Pons (tissue), 1 donor: ENCODE measurements at places on chromosomes 16 and 17.

GRCh38 chr16:1276580-1276878 lies 20.7 kb downstream of the TPSD1 start:
- DNase-seq, result no peak

DNA sequence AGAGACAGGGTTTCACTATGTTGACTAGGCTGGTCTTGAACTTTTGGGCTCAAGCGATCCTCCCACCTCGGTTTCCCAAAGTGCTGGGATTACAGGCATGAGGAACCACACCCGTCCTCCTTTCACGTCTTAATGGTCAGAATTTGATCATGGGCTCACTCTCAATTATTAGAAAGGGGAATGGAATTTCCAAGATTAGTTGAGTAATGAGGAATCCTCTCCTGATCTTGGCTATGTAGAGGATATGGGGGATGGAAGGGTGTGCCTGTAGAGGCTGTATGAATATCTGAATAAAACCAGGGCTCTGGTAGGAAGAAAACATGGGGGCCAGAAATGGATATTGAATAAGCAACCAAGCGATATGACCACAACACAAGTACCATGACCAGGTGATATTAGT lies 25.9 kb upstream of the SMURF2 start:
- no peak for DNase-seq

- peak; percentile 46 for DNase-seq
Measured at GRCh38 chr17:50269477-50270434, 4.5 kb upstream of the TMEM92 start.

DNA sequence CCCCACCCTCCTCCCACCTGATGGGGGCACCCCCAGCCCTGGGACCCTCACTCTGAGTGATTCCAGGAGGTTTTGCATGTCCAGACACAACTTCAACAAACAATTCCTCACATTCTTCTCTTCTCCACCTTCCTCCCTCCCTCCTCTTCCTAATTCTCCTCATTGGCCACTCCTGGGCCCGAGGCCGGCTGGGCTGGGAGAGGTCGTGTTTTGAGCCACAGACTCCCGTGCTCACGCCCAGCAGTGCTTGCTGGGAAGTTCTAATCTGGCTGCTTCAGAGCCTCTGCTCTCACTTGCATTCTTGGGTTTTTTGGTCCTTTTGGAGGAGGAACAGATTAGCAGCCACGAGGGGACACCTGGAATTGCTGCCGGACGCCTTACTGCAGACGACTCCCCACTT lies 157.0 kb downstream of the NTN1 start:
- no peak for DNase-seq

DNA sequence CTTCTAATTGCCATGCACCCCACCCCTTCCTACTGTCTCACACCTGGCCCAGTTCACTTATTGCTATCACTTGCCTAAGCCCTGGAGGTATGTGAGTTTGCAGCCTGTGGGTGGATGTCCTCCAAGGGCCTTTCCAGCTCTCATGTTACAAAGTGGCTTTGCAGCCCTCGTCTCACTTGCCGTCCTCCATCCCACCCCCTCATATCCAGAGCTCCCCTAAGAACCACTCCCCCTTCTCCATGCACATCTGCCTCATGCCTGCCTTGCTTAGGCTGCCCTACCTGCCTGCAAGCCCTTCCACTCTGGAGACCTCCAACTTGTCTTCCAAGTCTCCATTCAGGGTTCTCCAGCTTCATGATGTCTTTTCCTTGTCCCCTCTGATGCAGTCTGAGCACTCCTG lies 119.4 kb upstream of the NLRP1 start:
- DNase-seq, result no peak

DNA sequence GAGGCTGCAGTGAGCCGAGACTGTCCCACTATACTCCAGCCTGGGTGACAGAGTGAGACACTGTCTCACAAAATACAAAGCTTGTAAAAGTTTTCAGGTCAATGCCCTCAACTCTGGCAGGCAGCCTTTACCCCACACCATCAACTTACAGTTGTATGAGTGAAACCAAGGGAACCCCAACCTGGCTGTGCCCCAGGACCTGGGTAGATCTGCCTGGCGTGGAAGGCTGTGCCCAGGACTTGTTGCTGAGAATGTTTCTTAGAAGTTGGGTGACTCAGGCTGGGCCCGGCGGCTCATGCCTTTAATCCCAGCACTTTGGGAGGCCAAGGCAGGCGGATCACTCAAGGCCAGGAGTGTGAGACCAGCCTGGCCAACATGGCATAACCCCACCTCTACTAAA lies 7.8 kb downstream of the CES3 start:
- DNase-seq, result no peak

GRCh38 chr16:86281421-86281820 lies 228.9 kb upstream of the FOXF1 start:
- no peak for DNase-seq

- DNase-seq, result no peak
Measured at GRCh38 chr16:89103156-89103555, 9.5 kb downstream of the ACSF3 start.

- DNase-seq, result no peak
Measured at GRCh38 chr16:11417487-11417886, 72.2 kb downstream of the RMI2 start.

- DNase-seq, result no peak
Measured at GRCh38 chr17:81590121-81590520, 38.0 kb upstream of the FAAP100 start.

GRCh38 chr16:67327743-67328142 lies 1.1 kb downstream of the LRRC36 start:
- no peak for DNase-seq

DNA sequence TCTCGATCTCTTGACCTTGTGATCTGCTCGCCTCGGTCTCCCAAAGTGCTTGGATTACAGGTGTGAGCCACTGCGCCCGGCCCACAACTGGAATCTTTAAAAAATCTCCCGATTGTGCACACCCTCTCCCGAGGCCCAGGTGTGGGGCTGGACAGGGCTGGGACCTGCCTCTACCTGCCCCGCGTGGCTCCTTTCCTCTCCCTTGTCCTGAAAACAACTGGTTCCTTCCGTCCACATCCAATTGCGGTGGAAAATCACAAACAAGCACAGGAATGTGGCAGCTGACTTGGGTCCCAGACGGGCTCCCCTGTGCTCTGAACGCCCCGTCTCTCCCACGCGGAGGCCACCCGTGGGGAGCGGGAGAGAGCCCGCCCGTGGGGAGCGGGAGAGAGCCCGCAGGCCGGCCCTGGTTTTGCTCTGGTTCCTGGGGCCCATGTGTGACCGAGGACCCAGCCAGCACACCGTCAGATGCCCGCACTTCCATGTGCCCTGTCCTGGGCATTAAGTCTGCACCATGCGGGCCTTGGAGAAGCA lies 3.0 kb upstream of the TMEM204 start:
- no peak for DNase-seq

DNA sequence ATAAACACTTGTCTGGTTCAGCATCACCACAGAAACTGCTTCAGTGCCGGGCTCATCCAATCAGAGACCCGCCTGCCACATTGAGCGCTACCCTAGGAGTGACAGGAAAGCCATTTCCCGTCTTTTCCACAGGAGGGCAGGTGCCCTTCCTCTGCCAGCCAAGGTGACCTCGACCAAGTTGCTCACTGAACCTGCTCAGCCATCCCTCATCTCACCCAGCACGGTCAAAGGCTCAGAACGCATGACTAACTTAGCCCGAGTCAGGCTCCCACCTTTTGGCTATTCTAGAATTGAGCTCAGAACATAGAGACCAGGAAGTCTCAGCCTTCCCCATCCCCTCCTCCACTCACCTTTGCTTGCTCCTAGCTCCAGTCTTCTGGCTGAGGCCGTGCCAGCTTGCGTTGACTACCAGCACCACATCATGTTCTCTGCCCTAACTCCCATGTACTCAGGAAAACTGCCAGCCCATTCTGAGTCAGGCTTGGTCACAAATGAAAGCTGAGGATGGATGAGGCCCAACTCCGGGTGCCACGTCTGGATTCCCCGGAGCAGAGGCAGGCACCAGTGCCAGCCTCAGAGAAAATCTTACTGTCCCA lies 15.6 kb downstream of the MRPS23 start:
- DNase-seq, result peak; percentile 20

DNA sequence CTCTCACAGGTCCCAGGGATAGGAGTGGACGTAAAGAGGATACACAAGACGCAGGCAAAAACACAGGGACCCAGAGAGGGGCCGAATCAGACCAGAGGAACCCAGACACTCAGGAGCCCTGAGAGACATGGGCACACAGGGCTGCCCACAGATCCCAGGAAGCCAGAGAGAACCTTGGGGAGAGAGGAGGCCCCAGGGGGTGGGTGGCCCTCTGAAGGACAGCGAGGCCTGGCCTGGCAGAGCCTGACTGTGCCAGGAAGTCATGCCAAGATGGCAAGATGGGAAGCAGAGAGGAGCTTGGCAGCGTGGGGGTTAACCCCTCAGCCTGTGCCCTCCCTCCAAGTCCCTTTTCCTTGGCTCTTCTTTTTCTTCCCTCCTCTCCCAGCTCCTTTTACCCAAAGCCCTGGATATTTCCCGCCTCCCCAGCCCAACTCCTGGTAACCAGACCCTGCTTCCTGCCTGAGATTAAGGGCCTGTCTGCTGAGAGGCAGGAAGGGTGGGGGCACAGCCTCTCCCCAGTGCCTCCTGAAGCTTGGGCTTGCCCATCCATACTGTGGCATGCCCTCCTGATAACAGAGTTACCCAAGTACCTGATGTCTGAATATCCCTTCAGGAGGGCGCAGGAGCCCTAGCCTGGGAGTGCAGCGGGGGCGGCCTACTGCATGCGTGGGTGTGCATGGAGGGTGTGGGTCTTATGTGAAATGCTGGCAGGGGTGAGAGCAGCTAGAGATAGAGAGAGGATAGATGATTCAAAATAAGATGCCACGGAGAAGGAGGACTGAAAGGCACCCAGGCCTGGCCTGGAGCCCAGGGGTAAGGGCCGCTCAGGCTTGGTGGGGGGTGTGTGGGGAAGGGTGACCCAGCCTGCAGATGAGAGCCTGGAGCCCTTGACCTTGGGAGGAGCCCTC lies 6.0 kb upstream of the TBX21 start:
- DNase-seq, result no peak

DNA sequence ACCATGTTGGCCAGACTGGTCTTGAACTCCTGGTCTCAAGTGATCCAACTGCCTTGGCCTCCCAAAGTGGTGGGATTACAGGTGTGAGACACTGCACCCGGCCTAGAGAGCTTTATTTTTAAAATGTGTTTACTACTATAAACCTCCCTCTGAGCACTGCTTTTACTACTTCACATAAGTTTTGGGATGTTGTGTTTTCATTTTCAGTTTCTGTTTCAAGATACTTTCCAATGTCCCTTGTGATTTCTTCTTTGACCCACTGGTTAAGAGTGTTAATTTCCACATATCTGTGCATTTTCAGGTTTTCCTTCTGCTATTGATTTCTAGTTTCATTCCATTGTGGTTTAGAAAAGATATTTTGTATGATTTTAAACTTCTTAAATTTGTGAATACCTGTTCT lies 74.4 kb downstream of the NETO2 start:
- no peak for DNase-seq

- no peak for DNase-seq
Measured at GRCh38 chr16:1053121-1053521, 19.4 kb upstream of the SSTR5 start.

- DNase-seq, result peak; percentile 31
Measured at GRCh38 chr17:56478836-56479447, 114.6 kb upstream of the NOG start.

DNA sequence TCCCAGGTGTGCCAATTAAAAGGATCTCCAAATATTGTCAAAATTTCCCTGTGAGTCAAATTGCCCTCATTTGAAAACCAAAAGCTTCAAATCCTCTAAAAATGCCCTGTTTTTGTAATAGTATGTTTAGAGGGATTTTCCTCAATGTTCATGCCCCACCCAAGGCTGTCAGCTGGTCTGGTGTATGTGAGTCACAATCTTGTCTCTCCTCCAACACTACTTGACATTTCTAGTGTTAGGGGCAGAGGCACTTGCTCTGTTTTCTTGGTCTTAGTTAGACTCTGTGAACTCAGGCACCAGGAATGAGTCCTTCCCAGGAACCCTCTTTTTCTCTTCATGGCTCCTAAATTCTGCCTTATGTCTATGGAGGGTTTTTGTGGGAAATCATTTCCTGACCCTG lies 634.8 kb downstream of the KCNJ2 start:
- no peak for DNase-seq

DNA sequence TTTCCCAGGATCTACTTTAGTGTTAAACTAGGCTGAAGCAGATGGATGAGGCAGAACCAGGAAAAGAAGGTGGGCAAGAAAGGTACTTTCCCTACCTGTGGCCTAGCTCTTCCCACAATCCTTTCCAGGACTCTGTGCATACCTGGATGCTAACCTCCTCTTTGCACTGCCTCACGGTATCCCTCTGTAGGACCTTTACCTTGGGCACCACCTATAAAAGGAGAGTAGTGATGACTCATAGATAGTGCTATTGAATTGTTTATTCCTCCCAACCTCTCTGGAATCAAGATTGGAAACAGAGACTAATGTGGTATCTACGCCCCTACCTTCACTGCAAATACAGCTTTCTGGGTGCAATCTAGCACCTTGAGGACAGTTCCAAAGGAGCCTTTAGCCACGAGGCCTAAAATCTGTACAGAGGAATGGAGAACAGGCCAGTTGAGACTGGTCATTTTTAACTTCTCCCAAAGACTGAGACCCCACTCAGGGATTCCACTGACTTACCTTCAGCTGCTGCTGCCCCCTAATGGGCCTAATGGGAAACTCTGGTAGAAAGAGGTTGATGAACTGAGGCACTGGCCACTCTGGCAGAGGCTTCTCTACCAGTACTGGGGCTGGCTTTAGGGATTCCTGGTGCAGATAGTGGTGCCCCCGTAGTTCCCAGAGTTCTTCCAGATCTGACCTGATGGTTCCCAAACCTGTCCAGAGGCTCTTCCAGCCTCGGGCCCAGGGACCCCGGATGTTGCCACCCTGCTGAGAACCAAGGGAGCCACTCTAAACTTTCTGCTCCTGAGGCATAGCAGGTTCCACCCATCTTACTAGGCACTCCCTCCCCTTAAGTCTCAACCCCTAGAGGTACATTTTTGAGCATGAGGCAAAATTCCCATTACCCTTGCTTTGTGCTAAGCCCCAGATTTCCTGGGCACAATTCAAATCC lies 781 bp downstream of the RSKR start:
- DNase-seq, result peak; percentile 58

- DNase-seq, result no peak
Measured at GRCh38 chr17:4518901-4519300, 20.2 kb downstream of the SPNS2 start.

- DNase-seq, result no peak
Measured at GRCh38 chr17:79003661-79004411, 5.7 kb downstream of the CANT1 start.

GRCh38 chr16:30527635-30528178 lies 1.3 kb upstream of the ZNF768 start:
- peak; percentile 72 for DNase-seq

GRCh38 chr16:87976665-87977064 lies 25.4 kb downstream of the BANP start:
- DNase-seq, result no peak
